ENCODE measurements at places on chromosomes 7 and 10.

DNA sequence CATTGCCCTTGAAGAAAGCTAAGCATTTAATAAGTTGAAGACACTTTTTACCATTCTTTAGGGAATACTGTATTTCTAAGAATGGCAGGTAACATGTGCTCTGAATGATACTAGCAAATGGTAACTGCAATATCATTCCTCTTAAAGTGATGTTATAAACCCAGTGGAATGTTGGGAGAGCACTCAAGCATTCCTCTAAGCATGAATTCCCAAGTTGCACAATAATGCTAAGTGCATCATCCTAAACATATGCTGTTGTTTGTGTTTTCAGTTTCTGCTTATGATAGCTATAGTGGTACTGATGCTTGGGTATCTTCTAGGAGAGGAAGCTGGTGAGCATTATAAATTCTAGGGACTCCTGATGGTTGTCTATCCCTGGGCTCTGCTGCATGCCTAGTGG is 673.9 kb downstream of the PHTF2 start:
- DNase-seq: no peak

GRCh38 chr10:98235846-98236245 is 32.1 kb downstream of the LOXL4 start:
- DNase-seq: no peak

- no peak for DNase-seq
Measured at GRCh38 chr7:74311305-74311744, 22.1 kb downstream of the CLIP2 start.

- no peak for DNase-seq
Measured at GRCh38 chr10:108204528-108205305, 1040.2 kb upstream of the SORCS1 start.

- DNase-seq: no peak
Measured at GRCh38 chr7:82291931-82292330, 151.6 kb downstream of the CACNA2D1 start.

DNA sequence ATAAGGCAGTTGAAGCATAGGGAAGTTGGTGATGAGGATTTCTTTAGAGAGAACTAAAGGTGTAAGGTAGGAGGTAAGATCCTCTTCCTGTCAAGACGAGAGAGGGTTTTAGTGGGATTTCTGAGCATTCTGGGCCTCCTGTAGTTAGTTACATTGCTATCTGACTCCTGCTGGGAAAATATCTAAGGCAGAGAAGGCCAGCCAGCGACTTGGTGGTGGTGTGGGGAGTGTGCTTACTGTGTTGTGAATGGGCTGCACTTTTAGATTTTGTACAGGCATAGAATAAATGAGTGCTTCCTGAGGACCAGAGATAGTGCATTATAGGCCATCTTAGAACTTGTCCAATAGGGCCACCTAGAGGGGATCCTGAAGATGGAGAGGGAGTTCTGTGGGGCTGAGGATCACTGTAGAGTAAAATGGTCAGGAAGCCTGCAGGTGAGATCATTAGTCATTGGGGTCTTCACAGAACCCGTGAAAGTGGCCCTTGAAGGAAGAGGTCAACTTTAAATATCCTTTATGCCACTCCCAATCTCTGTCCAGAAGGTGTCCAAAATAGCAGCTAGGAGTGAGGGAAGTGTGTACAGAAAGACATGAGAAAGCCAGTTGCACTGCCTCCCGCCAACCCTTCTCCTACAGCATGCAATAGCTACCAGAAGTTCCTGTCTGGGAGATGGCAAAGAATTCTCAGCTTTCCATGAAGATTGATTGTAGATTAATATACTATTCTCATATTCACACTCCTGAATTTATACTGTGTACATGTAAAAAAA is 266.6 kb downstream of the POLR1F start:
- DNase-seq: no peak

GRCh38 chr7:101628522-101628921 is 574 bp downstream of the MYL10 start:
- no peak for DNase-seq

DNA sequence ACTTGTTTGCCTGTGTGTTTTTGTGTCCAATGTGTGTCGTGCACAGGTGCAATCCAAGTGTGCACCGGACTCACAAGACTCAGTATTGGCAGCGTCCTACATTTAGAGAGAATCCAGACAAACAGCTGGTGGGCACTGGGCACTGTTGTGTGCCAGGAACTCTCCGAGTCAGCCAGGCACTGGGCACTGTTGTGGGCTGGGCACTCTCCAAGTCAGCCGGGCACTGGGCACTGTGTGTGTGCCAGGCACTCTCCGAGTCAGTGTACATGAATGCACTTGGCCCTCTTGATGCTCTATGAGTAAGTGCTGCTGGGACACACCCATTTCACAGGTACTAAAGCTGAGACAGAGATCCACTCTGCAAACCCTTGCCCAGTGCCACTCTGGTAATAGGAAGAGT is 303.5 kb downstream of the PTPRN2 start:
- no peak for DNase-seq

GRCh38 chr7:22292531-22292930 is 64.4 kb downstream of the RAPGEF5 start:
- no peak for DNase-seq

DNA sequence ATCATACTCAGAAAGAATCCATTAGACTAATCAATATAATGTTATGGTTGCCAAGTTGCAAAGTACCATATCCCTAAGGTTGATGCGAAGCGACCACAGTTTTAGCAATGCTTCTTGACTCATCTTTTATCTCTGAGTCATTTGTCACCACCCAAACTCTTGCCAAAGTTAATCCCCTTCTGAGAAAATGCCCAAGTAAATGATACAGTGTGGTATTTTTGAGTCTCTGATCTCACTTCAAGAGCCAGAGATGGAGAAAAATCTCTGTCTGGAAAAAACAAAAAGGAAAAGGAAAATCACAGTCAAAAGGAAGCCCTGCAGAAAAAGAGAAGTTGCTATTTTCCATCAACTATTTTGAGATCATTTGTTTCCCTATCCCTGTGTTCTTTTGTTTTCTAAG is 26.7 kb upstream of the OTUD1 start:
- DNase-seq: no peak

- no peak for DNase-seq
Measured at GRCh38 chr7:144885478-144885877, 49.6 kb upstream of the TPK1 start.

DNA sequence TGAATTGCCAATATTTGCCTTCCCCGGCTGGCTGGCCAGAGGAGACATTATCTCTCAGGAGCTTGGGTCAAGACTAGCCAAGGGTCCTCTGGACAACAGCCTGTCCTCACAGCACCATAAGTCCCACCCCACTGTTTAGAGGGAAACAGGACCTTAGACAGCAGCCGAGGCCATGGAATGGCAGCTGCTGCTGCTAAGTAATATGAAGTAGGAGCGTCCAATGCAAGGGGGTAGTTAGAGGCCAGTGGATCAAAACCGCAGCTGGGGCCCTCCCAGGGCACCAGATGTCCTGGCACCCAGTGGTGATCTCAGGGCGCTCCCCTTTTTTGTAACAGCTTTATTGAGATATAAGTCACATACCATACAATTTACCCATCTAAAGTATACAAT is 12.9 kb upstream of the KCP start:
- DNase-seq: no peak

DNA sequence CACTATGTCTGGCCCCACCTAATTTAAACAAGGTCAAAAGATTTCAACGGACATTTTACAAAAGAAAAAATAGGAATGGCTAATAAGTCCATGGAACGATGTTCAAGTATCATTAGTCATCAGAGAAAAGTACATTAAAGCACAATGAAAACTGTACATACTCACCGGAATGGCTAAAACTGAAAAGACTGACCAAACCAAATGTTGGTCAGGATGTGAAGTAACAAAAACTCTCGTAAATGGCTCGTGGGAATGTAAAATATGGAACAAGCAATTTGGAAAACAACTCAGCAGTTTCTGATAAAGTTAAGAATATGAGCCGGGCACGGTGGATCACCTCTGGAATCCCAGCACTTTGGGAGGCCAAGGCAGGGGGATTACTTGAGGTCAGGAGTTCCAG is 65.7 kb upstream of the PARD3 start:
- DNase-seq: no peak

- no peak for DNase-seq
Measured at GRCh38 chr7:148611692-148612091, 21.1 kb downstream of the C7orf33 start.

DNA sequence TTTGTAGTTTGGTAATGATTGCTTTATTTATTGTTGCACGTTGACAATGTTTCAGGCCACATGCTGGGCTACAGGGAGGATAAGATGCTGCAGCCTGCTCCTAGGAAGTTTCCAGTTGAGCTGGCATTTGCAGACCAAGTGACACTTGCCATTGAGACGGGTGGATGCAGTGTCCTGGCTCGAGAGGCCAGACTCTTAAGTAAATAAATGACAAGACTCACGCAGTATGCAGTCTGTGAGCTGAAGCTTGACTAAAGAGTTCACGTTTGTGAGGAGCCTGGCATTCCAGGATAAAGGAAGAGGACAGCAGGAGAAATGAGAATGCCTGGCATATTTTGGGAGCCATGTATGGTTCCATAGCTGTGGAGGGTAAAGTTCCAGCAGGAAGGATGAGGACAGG is 105.8 kb downstream of the BAMBI start:
- DNase-seq: no peak

- DNase-seq: no peak
Measured at GRCh38 chr7:116493449-116493848, 6.1 kb upstream of the CAV2 start.

DNA sequence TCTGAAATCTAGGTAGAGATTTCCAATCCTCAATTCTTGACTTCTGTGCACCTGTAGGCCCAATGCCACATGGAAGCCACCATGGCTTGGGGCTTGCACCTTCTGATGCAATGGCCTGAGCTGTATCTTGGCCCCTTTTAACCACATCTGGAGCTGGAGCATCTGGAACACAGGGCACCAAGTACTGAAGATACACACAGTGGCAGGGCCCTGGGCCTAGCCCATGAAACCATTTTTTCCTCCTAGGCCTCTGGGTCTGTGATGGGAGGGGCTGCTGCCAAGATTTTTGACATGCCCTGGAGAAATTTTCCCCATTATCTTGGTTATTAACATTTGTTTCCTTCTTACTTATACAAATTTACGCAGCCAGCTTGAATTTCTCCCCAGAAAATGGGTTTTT is 39.1 kb downstream of the GCC1 start:
- DNase-seq: no peak

DNA sequence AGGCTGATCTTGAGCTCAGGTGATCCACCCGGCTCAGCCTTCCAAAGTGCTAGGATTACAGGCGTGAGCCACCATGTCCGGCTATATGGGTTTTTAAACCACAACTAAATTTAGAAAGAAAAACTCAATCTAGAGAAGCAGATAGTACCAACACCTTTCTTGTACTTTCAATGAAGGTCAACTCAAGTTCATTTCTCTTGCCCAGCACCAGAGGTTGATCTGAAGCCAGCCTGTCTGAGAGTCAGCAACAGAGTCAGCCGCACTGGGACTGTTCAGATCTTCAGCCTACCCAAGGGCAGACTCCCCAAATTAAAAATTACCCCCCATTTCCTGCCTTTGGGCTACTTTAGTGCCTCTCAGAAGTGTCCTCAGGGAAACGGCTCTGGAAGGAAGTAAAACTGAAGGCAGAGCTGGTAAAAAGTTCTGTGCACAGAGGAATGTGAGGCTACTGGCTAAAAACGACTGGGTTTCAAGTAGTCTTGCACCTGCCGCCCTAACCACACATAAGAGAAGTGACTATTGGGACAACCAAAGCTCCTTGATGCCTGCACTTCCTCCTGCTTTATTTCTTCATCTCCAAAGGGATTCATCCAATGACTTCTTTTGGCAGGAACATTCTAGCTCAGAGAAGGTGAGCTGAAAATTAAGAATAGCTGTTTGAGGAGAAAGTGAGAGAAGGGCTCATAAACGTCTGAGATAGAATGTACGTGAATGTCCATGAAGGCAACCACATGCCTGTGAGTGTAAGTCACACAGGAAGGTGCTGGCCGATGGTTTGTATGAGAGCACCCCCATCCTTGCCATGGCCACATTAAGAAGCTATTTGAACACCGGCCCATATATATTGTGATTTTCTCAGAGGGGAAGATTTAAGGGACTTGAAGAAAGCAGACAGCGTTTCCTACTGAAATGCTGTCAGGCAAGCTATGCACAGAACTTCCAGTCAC is 142.4 kb upstream of the PRR15 start:
- no peak for DNase-seq

- DNase-seq: no peak
Measured at GRCh38 chr10:18737841-18738240, 78.6 kb downstream of the ARL5B start.

DNA sequence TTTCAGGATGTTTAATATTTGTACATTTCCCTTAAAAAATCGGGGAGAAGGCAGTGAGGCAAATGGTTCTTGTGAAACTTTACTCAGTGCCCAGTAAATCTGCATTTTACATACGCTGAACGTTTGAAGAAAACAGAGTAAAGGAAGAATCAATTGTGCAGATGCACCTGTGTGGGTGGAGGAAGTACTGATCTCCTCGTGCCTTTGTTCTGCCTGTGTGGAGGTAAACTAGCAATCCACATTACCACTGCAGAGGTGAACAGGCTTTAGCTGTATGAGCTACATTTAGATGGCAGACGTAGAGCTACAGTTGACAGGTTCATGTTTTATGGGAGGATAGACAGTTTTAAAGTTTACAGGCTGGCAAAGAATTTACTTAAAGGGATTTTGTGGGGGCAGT is 62.7 kb upstream of the VIPR2 start:
- no peak for DNase-seq

DNA sequence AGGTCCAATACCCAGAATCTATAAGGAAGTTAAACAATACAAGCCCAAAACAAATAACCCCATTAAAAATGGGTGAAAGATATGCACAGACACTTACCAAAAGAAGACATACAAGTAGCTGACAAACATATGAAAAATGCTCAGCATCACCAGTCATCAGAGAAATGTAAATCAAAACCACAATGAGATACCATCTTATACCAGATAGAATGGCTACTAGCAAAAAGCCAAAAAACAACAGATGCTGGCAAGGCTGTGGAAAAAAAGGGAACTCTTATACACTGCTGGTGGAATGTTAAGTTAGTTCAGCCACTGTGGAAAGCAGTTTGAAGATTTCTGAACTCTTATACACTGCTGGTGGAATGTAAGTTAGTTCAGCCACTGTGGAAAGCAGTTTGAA is 331.1 kb downstream of the KIF20B start:
- DNase-seq: no peak

- no peak for DNase-seq
Measured at GRCh38 chr10:63030536-63030935, 102.6 kb upstream of the NRBF2 start.

Data from activated CD4-positive, alpha-beta T cell treated with anti-CD3 and anti-CD28 coated beads, Interleukin-2, amount 50 U/mL, for 4 hours (primary cell).